Lung (tissue), 17 donors: ENCODE measurements at places on chromosomes 4 and X. TPM values are rescaled to one million over a fixed set of nuclear protein-coding genes. Genes with fewer than 3 reads are reported as not detected.

Gene FHDC1
- 11.7 TPM for total RNA-seq

Gene MAP3K15
- total RNA-seq, result 0.34 TPM

DNA sequence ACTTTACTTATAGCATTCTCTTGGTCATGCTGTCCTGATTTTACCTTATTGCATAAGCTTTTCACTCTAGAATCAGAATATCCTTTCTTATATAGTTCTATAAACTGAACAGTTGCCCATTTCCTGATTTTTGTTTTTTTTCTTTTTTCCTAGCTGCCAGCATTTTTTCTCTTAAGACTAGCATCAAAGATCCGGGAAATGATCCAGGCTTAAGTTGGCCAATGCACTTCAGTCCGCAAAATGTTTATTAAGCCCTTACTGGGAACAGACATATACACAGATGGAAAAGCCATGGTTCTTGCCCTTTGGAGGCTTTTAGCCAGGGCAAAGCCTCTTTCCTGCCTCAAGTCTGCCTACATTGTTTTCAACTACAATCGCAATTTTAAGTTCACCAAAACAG is 10.1 kb upstream of the BMP2K start:
- peak; percentile 93 for DNase-seq

GRCh38 chr4:152929888-152930287 is 6.2 kb upstream of the FHDC1 start:
- no peak for DNase-seq

- DNase-seq, result no peak
Measured at GRCh38 chr4:144703494-144703893, 57.5 kb downstream of the HHIP start.

- DNase-seq, result no peak
Measured at GRCh38 chr4:174086829-174087799, 196.4 kb downstream of the FBXO8 start.

DNA sequence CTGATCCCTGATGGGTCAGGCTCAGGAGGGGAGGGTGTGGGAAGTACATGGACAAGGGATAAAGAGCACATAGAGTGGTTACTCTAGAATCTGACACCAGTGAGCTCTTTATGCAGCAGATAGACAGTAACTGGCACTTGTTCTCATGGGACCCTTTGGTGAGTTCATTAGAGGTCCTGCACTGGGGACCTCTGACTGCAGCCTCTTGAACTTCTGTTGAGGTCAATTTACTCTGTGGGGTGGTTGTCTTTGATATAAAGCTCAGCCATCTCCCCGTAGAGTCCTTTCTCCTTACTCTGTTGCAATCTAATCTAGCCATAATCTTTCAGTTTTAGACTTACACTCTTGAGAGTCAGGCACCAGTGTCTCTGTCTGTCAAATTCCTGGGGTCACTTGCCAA is 222.4 kb downstream of the GPAT3 start:
- DNase-seq, result no peak

GRCh38 chr4:71209161-71209560 is 129.7 kb upstream of the SLC4A4 start:
- DNase-seq, result no peak

DNA sequence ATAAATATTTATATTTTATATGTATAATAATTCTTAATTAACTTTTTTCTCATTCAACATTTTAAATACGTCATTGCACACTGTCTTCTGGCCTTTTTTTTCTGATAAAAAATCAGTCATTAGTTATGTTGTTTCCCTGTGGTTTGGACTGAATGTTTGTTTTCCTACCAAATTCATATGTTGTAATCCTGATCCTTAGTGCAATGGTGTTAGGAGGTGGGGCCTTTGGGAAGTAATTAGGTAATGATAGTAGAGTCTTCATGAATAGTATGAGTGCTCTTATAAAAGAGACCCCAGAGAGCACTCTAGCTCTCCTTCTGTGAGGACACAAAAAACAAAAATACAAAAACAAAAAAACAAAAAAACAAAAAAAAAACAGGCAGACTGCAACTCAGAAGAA is 117.2 kb downstream of the GASK1B start:
- DNase-seq, result no peak

DNA sequence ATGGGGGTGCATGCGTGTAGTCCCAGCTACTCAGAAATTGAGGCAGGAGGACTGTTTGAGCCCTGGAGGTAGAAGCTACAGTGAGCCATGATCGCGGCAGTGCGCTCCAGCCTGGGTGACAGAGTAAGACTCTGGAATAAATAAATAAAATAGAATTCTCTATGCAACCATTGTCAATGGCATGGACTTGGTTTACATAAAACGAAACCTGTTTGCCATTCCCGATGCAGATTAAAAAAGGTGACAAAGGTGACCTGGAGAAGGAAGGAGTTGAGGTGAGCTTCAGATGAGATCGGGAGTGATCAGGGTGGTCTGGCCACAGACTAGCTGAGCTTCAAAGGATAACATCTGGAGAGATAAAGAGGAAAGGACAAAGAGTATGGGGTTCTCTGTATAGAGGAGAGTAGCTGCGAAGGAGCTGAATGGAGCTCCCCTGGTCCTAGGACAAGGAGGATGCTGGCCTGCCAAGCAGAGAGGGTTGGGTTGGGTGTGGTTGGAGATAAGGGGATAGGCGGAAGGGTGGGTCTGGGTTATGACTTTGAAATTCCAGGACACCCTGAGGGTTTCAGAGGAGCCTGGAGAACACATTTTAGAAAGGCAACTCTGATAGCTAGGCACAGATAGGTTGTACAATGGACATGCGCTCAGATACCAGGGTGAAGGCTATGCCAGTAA is 98.6 kb downstream of the RBM47 start:
- no peak for DNase-seq
